ENCODE measurements at places on chromosomes 12 and 14. TPM values are rescaled to one million over a fixed set of nuclear protein-coding genes. Genes with fewer than 3 reads are reported as not detected.

DNA sequence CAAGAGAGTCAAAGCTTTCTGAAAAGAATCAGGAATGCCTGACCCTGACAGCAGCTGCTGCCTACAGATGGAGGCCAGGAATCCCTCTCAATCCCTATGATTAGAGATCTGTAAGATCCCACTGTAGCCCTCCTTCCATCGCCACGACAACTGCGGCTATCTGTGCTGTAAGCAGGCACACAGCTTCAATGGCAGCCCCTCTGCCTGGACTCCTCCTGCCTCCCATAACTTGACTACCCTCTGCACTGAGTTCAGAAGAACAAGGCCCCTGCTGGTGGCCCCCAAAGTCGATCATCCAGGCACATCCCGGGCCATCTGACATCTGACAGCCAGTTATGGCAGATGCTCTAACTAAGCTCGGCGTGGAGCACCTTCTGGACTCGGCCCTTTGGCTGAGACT is 2.9 kb downstream of the CLMN start:
- DNase-seq: no peak

GRCh38 chr12:38905480-38906351 is at the start of gene CPNE8:
TSS of gene CPNE8 (minus strand) at chr12:38905591. CDS start at chr12:38905534, 57 bp downstream.
- peak; percentile 10 for DNase-seq

- DNase-seq: peak; percentile 33
Measured at GRCh38 chr14:57884175-57884574, 18.3 kb upstream of the SLC35F4 start.

MFAP5 gene
- 1.7 TPM for total RNA-seq

DNA sequence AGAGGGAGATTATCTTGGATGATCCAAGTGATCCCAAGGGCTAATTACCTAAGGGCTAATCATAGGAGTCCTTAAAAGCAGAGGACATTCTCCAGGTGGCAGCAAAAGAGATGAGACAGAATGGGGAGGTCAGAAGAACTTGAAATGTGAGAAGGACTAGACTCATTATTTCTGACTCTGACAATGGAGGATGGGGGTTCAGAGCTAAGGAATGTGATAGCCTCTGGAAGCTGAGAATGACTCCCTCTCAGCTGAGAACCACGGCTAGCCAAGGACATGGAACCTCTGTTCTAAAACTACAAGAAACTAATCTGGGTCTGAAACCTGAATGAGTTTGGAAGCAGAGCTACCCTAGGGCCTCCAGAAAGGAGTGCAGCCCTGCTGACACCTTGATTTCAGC is 35.6 kb upstream of the ANKS1B start:
- no peak for DNase-seq

DGLUCY gene
- 36.2 TPM for total RNA-seq

- peak; percentile 99 for DNase-seq
Measured at GRCh38 chr12:53984901-53985691, at the start of gene HOXC10. TSS of gene HOXC10 (plus strand) at chr12:53985146. CDS start at chr12:53985260, 114 bp downstream.

OXA1L gene
- 103 TPM for total RNA-seq

- no peak for DNase-seq
Measured at GRCh38 chr12:12724421-12725085, 7.4 kb downstream of the CDKN1B start.

DNA sequence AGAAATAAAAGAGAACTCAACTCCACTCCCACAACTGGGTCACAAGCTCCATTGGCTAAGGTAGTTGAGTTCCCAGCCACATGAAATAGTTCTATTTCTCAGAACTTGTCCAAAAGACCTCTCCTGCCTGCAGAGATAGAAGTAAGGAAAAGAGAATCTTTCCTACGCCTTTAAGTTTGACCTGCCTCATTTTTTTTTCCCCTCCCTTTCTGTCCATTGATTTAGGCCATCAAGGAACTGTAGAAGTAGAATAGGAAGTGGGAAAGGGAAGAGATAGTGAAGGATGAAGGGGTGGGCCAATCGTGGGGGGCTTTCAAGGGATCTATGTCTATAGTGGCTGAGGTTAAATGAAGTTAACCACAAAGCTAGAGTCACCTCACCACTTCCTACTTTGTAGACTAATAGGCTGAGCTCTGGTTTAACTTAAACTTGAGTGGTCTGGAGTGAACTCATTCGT is 13.9 kb upstream of the NUDT4 start:
- DNase-seq: no peak

DNA sequence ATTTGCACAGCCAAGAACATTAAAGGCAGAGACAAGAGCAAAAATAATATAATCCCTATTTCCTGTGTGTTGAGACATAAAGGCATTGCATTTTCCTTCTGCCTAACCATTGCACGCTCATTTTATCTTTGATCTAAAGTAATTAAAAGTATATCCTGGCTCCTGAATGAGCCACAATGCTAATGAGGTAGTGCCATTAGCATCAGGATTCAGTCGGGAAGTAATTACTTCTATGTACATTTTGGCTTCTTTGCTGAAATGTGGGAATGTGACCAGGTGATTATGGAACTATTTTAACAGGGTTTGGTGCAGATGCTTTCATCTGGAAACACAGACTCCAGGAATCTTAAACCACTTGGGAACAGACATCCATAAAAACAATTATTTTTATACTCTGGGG is 77.4 kb downstream of the TMTC1 start:
- DNase-seq: peak; percentile 46

ZC2HC1C gene
- 1.0 TPM for total RNA-seq

DNA sequence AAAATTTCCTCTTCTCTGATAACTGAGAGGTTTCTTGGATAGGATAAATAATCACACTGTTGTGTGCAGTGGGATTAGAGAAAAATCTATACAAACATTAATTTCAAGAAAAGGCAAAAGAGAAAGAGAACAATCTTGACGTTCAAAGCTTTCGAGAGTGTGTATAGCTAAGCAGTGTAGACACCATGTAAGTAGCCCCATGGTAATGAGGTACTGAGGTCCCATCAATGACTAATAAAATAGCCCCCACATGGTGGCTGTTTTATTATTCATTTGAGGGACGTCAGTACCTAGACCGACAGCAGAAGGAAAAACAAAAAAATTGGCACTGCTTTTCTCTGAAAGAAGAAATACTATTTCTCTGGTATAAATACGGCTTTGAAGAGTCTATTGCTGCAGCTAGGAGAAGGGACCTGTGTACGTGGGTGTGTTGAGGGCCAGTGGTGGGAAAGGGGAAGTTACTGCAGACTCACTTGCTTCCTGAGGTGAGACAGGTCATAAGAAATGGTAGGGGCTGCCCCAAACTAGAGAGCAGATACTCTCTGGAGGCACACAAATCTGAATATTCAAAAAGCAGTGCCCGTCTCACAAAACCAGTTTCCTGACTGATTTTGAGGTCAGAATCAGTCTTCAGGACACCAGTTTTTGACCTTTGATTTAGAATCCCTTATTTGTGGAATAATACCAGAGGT is 339.8 kb downstream of the EMP1 start:
- no peak for DNase-seq

GRCh38 chr12:65656891-65657351 is 167.4 kb upstream of the HMGA2 start:
- peak; percentile 95 for DNase-seq

DNA sequence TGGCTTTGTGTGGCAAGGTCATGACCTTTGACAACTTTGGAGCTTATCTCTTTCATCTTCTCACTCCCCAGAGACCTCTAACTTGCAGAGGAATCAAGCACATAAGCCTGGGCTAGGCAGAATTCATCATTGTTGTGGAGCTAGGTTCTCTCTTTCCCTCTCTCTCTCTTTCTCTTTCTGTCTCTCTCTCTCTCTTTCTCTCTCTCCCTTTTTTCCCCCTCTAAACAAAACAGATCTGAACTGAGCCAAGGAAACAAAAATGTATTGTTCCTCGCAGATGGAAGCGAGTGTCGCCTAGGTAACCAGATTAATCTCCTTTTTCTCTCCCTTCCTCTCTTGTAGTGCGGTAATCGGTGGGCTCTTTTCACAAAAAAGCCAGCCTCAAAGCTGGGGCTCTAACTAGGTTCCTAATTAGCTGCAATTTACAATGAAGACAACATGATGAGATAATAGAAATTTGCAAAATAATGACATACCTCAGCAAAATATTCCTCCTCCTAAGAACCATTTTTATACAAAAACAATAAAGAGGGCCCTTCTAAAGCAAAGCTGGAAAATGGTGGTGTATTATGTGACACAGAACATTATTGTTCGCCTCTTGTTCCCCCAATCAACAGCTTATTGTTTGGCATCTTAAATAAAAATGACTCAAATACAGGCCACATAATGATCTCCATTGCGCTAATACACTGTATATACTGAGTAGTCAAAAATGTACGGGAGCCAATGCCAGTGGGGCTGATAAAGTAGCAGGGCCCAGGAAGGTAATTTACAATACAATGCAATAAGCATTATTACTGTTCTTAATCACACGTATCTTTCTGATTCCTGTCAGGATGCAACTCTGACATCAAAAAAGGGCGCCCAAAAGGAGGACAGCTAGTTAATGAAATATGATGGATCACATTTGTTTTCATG is 65.7 kb upstream of the SOX5 start:
- DNase-seq: no peak

- no peak for DNase-seq
Measured at GRCh38 chr14:65915125-65915524, 502.6 kb downstream of the FUT8 start.

- no peak for DNase-seq
Measured at GRCh38 chr12:93092649-93092945, 163.5 kb upstream of the EEA1 start.

ZNF84 gene
- total RNA-seq: 40.4 TPM

DNA sequence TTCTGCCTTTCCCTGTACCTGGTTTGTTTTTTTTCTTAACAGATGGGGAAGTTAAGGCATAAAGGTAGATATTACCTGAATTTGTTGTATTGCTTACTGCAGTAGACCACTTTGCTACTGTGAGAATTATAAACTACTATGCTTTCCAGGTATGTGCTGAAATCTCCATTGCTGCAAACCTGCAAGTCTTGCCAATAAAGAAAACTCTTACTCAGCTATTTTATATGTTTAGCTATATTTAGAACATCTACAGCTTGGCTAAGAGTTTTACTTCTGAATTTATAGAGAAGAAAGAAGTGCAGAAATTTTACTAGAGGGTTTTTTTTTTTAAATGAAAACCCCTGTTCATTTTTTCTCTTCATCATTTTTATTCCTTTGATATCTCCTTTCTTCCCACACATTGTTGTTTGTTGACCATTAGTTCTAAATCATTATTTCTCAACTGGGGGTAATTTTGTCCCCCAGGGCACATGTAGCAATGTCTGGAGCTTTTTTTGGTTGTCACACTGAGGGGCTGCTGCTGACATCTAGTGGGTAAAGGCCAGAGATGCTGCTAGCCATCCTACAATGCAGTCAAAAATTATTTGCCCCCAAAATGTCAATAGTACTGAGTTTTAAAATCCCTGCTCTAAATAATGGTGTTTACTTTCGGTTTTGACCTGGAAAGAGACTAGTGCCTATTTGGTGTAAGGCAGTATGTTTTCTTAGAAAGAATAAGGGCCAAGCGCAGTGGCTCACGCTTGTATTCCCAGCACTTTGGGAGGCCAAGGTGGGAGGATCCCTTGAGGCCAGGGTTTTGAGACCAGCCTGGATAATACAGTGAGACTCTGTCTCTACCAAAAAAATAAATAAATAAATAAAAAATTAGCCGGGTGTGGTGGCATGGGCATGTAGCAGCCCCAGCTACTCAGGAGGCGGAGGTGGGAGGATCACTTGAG is 48.6 kb downstream of the PCNX1 start:
- peak; percentile 60 for DNase-seq

DNA sequence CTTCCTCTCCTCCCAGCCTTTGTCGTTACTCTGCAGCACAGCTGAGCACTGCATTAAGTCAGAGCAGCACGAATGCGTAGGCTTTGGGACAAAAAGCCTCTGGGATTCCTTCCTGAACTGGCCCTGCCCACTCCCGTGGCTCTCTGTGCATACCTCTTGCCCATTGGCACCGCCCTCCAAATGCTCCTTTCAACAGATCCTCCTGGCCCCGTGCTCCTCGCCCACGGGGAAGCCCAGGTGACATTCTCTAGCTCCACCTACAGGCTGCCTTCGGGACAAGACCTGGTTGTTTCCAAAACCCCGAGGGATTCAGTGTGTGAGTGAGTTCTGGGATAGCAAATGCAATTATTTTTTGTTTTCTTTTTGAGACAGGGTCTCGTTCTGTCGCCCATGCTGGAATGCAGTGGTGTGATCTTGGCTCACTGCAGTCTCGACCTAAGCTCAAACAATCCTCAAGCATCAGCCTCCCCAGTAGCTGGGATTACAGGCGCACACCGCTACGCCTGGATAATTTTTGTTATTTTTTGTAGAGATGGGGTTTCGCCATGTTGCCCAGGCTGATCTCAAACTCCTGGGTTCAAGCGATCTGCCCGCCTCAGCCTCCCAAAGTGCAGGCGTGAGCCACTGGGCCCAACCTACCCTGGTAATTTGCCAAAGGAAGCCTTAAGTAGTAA is 17.9 kb upstream of the TDRD9 start:
- DNase-seq: peak; percentile 86

DNA sequence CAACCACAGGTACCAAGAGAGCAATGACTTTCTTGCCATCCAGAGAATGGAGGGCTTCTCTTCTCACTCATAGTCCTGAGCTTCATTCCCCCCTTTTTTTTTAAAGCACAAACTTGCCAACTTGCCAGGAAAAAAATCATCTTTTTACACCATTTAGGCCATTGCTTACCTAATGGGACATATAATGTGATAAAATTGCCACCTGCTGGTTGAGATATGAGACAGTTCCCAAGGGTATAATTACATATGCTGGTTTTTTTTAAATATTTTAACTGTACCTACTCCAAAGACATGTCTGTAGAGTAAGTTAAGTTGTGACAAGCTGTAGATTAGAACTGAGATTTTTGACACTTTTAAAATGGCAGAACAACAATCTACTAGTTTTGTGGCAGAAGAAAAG is 519.1 kb upstream of the SEL1L start:
- DNase-seq: no peak

DNA sequence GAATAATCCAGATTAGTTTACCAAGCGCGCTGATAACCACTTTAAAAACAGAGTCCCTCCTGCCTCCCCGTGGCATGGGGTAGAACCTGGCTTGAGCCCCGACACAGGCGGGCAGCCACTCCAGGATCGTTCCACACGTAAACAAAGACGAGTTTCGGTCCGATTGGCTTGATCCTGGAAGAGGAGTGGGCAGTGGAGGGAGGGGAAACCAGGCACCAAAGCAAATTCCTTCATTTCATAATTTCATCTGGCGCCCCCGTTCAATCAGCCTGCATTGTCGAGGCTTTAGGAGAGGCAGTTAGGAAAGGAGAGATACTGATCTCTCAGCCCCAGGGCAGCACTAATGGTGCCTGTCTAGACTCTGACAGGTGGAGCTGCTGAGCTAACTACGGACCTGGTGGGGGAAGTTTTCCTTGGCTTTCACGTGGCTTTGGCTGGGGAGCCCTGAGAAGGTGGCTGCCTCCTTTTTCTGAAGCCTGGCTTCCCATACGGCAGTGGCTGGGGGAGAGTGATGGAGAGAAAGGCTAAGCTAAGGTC is 751 bp upstream of the GPRC5A start:
- peak; percentile 17 for DNase-seq

TGFB3 gene
- 11.6 TPM for total RNA-seq

DNA sequence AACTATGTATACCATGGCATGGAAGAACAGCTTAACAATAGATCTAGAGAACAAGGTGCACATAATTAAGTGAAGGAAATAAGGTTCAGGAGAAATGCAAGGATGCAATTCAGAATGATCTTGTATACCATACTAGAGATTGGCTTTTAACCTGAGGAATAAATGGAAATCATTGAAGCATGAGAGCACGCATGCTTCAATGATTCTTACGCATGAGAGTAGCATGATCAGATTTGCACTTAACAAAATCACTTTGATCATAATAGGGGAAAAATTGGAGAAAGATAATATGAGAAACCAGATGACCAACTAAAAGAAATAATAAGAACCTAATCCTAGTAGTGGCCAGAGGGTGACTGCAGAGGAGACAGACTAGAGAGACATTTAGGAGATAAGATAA is 133.3 kb upstream of the FSCB start:
- DNase-seq: no peak

Measured in A673 (cell line).